ENCODE measurements at places on chromosomes 1 and 21.

DNA sequence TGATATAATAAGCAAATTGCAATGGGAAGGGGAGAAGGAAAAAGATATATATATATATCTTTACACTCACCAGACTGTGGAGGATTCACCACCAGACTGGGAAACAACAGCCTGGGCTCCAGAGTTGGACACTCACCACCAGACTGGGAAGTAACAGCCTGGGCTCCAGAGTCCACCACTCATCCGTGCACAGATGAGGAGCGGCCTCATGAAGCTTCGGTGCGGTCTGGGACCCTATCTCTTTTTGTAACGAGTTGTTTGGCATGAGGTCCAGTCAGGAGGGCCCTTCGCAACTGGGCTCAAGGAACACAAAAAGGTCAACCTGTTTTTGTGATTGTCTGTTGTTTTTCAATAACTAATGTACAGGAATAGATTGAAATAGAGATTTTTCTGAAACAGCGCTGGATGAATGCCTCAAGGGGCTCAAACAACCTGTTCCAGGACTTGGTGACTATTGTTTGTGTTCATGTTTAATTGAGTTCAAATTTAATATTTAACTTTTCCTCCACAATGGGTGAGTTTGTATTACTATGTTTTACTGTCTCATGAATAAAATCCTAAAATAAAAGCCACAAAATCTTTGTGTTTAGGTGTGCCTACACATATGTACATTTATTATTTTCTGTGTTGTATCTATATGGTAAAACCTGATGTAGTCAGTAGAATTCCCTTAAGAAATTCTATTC, 40.1 kb downstream of the S100A10 start:
- no peak for DNase-seq

DNA sequence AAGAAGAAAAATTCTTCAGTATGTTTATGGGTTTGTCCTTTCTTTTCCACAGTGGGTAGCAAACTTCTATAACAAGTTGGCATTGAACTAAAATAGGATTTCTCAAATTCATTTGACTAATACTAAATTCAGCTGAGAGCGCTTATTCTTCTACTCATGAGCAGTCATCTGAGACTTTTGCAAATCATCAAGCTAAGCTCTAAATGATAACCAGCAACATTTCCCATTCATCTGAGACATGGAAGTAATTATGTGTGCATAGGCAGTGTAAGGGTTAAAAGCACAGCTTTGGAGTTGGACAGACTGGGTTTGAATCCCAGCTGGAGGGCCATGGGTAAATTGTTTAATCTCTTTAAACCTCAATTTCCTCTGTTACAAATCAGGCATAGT, 18.3 kb upstream of the CNR2 start:
- no peak for DNase-seq

- no peak for DNase-seq
Observed at GRCh38 chr1:6922096-6922931, 137.1 kb downstream of the CAMTA1 start.

GRCh38 chr1:151805066-151805820, at the start of gene LINGO4:
LINGO4 (minus strand) TSS chr1:151805419; CDS start chr1:151802704, 2,715 bp downstream.
- DNase-seq, result no peak

- DNase-seq, result no peak
Observed at GRCh38 chr1:67652800-67653199, 32.2 kb upstream of the GADD45A start.

GRCh38 chr1:2368053-2368744, 23.2 kb downstream of the MORN1 start:
- DNase-seq, result no peak

DNA sequence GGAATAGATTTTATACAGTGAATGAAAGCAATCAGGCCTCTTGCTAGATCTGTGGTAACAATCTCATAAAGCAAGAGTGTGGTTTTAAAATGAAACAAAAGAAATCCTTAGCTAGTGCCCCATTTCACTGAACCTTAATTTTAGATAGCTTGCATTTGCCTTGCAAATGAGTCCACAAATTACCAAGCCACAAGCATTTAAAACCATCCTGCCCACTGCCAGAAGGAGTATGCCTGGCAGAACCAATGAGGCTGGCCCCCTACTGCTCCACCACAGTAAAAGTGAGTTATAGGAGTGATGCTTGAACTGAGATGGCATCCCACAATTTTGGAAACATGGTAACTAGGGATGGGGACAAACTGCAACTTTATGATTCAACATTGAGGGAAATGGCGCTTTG, 206.4 kb upstream of the LMO4 start:
- DNase-seq, result no peak

DNA sequence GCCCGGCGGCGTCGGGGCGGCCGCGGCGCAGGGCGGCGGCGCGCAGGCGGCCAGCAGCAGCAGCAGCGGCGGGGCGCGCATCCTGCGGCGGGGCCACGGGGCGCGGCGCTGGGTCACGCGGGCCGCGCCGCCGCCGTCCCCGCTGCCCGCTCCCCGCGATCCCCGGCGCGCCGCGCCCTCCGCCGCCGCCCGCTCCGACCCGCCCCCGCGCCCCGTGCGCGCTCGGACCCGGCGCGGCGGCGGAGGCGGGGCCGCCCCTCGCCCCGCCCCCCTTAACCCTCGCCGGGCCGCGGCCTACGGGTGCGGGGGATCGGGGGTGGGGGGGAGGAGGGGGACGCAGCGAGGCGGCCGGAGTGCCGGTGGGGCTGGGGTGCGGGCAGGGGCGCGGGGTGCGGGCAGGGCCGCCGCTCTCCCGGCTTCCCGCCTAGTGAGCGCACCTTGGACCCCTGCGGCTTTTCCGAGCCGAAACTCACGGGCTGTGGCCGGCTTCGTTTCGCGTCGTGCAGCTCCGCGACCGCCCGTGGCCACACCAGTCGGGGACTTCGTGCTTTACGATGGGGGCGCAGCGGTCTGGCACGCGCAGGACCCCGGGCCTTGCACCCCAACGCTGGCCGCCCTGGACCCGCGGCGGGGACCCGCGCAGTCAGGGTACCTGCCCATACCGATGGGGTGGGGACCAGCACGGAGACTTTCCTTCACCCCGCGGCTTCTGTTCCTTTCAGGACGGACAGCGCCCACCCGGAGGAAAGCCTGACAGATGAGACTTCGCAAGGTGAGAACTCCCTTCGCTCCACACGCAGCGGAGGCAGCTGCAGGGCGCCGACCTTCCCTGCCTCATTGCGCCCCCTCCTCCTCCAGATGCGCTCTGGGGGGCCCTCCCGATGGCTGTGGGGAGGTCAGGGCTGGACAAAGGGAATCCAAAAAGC, at the start of gene FNDC10:
FNDC10 (minus strand) TSS at position 201 of the 926 bp plus-strand sequence; CDS start at position 81, 120 bp downstream.
- DNase-seq, result no peak

GRCh38 chr1:185567440-185567839, 166.8 kb upstream of the HMCN1 start:
- no peak for DNase-seq

- no peak for DNase-seq
Observed at GRCh38 chr1:16724718-16725438, 15.4 kb upstream of the RNU1-4 start.

Data from stimulated activated CD4-positive, alpha-beta T cell treated with anti-CD3 and anti-CD28 coated beads, Interleukin-1b, Interleukin-23, amount 100 ng/mL, for 4 hours (primary cell).